ENCODE measurements at places on chromosomes 6 and 20.

DNA sequence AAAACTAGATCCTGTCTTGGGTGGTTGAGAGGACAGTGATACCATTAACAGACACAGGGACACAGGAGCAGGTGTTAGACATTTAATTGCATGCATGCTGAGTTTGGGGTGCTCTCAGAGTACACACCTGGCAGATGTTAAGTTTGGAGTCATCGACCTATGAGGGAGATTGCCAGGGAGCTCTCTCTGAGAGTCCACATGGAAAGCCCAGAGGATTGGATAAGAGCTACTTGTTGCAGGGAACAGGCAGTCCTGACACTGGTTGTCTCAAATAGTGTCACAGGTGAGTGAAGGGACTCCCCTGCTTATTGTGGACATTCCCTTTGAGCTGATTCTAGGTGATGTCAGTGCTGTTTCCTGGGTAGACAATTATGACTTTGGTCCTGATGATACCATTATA lies 3.1 kb downstream of the ATRN start:
- DNase-seq, result no peak

DNA sequence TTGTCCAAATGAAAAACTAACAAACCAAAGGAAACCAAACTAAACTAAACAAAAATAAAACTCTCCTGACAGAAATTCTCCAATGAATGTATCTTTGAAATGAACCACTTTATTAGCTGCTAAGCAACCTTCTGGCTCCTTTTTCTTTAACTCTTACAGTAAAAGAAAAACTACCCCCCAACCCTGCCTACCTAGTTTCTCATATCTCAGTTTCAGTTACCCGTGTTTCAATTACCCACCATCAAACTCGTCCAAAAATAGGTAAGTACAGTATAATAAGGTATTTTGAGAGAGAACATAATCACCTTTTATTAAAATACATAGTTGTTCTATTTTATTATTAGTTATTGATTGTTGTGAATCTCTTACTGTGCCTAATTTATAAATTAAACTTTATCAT lies 177.4 kb upstream of the THEMIS start:
- DNase-seq, result no peak

DNA sequence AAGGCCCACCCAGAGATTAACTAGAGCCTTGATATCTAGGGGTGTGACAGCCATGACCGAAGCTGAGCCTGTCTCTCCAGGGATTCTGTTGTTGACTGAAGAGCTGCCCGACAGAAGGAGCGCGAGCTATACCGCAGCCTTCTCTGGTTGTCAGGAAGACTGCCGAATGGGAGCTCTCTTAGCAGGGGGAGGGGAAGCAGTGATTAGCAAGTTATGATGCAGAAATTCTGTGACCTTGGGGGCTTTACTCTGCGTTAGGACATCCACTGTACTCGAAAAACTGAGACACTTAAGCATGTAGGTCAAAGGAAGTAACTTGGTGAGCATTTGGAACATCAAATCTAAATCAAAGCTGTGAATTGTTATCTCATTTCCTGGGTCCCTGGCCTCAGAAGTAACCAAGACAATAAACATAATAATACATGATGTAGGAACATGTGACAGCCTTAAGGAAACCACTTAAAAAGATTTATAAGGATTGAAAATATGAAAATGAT lies 84.7 kb downstream of the MAP3K4 start:
- peak; percentile 17 for DNase-seq

- DNase-seq, result no peak
Measured at GRCh38 chr20:51702556-51702955, 65.6 kb downstream of the ATP9A start.

- DNase-seq, result no peak
Measured at GRCh38 chr6:39452306-39453145, 130.0 kb upstream of the KCNK16 start.

DNA sequence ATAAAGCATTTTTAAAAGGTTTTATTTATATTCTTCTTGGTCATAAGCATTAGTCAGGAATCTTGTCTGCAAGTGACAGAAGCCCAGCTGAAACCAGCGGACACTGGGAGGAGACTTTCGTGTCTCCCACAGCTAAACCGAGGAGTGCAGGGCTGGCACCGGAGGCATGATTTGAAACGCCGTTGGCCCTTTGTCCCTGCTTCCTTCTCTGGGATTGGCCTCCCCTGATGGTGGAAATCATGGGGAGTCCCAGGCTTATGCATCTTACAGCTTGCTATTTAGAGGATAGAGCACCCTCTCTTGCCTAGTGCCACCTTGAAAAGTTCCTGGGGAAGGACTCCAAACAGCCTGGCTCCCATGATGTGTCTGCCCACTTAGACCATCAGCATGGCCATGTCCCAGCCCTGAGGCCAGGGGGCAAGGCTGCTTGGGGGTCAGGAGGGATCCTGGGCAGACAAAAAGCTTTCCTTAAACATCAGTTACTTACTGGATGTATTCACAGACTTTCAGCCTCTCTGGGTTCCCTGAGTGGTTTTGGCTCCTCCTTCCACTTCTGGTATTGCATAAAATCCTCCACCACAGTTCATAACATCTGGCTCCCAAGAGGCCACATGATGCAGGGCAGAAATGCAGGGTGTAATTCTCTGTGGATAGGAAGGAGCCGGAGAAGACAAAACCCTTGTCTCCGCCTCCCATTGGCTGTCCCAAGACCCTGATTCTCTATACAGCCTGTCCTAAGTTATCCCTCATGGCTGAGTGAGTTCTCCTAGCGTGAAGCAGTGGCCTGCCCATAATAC lies 49.3 kb upstream of the INSM1 start:
- DNase-seq, result no peak

DNA sequence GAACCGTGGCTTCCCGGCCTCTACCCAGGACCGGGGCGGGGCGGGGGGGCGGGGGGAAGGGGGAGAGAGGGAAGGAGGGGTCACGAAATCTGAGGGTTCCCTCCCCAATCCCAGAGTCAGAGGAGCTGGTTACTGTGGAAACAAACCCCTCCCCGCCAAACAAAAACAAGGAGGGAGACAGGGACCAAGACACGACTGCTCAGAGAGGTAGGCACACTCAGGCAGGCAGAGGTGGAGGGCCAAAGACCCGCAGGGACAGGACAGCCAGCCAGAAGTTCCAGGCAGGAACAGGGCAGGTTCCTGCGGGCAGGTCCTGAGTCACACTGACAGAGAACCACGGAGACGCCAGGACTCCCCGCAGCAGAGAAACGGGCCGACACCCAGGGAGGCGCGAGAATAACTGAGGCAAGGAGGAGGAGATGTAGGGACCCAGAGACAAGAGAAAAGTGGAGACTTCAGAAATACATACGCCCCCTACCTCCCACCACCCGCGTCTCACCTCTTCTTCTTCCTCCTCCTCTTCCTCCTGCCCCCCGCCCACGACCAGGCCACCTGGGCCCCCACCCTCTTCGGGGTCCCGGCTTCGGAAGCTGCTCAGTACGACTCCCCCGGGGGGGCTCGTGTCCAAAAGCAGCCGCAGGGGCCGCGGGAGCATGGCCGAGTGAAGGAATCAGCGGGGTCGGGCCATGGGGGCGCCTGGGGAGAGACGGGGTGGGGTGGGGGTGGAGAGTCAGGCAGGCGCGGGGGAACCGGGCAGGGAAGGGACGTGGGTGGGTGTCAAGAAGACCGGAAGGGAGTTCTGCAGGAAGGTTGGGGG lies 578 bp downstream of the RGL2 start:
- DNase-seq, result peak; percentile 31

GRCh38 chr6:13261464-13261994 lies 66.8 kb downstream of the TBC1D7 start:
- DNase-seq, result no peak

DNA sequence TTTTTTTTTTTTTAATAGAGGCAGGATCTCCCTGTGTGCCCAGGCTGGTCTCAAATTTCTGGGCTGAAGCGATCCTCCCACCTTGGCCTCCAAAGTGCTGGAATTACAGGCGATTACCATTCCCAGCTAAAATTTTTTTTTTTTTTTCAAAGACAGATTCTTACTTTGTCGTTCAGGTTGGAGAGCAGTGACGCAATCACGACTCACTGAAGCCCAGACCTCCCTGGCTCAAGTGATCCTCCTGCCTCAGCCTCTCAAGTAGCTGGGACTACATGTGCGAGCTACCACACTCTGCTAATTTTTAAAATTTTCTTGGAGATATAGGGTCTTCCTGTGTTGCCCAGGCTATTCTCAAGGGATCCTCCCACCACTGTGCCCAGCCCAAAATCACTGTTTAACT lies 58.0 kb upstream of the MYO6 start:
- no peak for DNase-seq

GRCh38 chr6:127341471-127342202 lies 1.8 kb downstream of the ECHDC1 start:
- no peak for DNase-seq

- no peak for DNase-seq
Measured at GRCh38 chr6:169035385-169036240, 218.0 kb downstream of the THBS2 start.

DNA sequence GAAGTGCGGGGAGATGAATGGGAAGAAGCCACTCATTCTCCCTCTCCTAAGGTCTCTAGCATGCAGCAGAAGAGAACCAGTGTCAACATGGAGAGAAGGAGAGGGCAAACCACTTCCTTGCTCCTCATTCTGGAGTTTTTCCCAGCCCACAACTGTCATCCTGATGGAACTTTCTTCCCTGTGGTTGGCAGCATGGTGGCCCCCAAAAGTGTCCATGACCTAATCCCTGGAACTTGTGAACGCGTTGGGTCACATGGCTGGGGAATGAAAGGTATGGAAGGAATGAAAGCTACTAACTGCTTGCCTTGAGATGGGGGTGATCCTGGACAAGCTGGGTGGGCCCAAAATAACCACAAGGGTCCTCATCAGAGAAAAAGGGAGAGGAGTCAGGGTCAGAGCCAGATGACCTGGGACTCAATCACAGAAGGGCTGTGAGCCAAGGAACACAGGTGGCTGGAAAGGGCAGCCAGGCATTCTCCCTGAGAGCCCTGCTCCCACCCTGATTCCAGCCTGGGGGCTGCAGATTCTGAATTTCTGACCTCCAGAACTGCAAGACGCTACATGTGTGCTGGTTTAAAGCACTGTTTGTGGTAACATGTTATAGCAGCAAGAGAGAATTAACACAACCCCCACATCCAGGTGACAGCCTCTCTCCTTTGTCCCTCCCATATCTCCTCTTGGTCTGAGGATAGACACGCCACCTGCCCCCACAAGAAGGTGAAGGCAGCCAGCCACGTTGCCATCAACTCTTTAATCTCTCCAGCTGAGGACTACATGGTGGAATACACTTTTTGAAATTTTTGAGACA lies 63.2 kb downstream of the PYGB start:
- no peak for DNase-seq

DNA sequence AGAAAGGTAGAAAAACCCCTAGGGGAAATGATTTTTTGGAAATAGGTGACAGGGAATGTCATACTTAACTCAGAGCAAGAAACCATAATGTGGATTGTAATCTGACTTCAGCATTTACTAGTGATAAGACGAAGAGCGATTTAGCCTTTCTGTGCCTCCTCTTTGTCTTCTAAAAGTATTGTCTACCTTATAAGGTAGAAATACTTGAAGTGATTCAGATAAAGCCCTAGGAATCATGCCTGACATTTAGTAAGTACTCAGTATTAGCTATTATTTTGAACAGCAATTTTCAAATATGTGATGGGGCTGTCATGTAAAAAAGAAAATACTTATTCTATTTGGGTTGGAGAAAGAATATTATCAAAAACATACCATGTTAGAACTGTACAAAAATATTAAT lies 525.9 kb upstream of the EYS start:
- no peak for DNase-seq

DNA sequence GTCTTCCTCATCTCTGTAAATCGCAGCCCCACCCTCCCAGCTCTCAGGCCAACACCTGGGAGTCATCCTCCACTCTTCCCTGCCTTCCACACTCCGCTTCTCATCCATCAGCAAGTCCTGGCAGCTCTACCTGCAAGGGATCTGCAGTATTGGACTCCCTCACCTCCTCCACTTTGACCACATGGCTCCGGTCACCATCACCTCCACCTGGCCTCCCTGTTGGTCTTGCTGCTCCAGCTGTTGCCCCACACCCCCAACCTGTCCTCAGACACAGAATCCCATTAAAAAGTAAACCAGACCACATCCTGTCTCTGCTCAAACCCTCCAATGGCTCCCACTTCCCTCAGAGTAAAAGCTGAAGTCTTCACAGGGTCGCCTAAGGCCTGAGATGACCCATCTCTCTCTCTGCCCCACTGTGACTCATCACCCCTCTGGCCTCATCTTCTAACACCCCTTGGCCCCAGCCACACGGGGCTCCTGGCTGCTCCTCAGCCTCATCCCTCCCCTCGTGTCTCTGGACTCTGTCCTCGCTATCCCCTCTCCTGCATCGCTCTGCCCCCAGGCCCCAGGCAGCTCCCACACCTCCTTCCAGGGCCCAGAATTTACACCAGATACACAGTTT lies 185.1 kb upstream of the SULF2 start:
- no peak for DNase-seq

- peak; percentile 10 for DNase-seq
Measured at GRCh38 chr6:83536034-83536646, 23.8 kb downstream of the PRSS35 start.

DNA sequence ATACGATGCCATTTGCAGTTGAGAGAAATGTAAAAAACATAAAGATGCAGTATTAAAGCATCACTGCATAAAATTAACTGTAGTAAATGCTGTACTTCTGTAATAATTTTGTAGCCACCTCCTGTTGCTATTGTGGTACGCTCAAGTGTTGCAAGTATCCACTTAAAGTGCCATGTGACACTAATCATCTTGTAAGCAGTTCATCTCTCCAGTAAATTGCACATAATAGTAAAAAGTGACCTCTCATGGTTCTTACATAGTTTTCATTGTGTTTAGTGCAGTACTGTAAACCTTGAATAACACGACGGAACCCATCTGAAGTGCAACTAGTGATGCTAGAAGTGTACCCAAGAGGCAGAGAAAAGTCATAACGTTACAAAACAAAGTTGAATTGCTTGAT lies 190.1 kb upstream of the VGLL2 start:
- DNase-seq, result no peak

- no peak for DNase-seq
Measured at GRCh38 chr6:99602520-99603420, 3.9 kb upstream of the PRDM13 start.

DNA sequence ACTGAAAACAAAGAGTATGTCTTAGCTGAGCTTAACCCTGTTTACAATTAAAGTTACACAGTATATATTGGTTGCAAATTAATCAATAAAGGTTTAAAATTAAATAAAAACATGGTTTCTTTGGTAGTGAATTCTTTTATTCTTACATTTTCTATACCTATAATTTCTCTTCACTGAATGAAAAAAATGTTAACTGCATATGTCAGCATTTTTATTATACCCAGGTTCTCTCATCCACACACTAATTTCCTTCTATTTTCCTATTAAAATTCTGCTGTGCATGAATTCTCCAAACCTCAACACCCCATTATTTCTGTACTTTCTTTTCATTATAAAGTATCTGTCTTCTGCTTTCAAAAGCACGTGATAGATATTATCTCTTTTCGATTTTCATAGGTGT lies 91.9 kb downstream of the TBC1D32 start:
- DNase-seq, result no peak
